ENCODE measurements at places on chromosomes 13 and 19. TPM values are rescaled to one million over a fixed set of nuclear protein-coding genes. Genes with fewer than 3 reads are reported as not detected.

PRDX2 gene
- total RNA-seq: 166 TPM

PPP1R13L gene
- 1.5 TPM for total RNA-seq

CCNA1 gene
- total RNA-seq: not detected

FXYD1 gene
- 4.5 TPM for total RNA-seq

ACER1 gene
- not detected for total RNA-seq

SIGLEC5 gene
- not detected for total RNA-seq

GRCh38 chr19:35978271-35978670, 16.7 kb upstream of the SDHAF1 start:
- no peaks in the 10 kb centered on the region for H3K4me1 ChIP-seq

- H3K36me3 ChIP-seq: peaks cover 16% of the 10 kb centered on the region
- DNase-seq: no peak
- no peak overlapping the region for H3K4me3 ChIP-seq
- no peaks in the 10 kb centered on the region for H3K27me3 ChIP-seq
- H3K27ac ChIP-seq: no peak overlapping the region
Observed at GRCh38 chr13:23628250-23628649, 58.0 kb downstream of the TNFRSF19 start.
